ENCODE measurements at places on chromosomes 16 and 17. TPM values are rescaled to one million over a fixed set of nuclear protein-coding genes. Genes with fewer than 3 reads are reported as not detected.

TBC1D3 gene
- not detected for total RNA-seq

TBC1D3D gene
- not detected for total RNA-seq

SDR42E1 gene
- total RNA-seq = not detected

ERBB2 gene
- total RNA-seq = 121 TPM

TMC8 gene
- total RNA-seq = 19.8 TPM

IRF8 gene
- total RNA-seq = 49.8 TPM

SMIM5 gene
- 12.7 TPM for total RNA-seq

CACNG3 gene
- total RNA-seq = not detected

- H3K27ac ChIP-seq = no peak overlapping the region
- no peak overlapping the region for H3K4me3 ChIP-seq
- H3K27me3 ChIP-seq = no peaks in the 10 kb centered on the region
- no peaks in the 10 kb centered on the region for H3K4me1 ChIP-seq
These were observed 188.1 kb upstream of the MPHOSPH6 start for GRCh38 chr16:82358161-82358560.

GRCh38 chr16:46927273-46927672 is 43.1 kb downstream of the GPT2 start:
- no peaks in the 10 kb centered on the region for H3K27me3 ChIP-seq
- peaks cover 88% of the 10 kb centered on the region for H3K36me3 ChIP-seq
- DNase-seq = no peak

GRCh38 chr16:89256651-89257254 is 39.2 kb downstream of the ZNF778 start:
- H3K27me3 ChIP-seq = no peaks in the 10 kb centered on the region
- H3K4me1 ChIP-seq = peaks cover 13% of the 10 kb centered on the region
- peak; percentile 73 for DNase-seq

DNA sequence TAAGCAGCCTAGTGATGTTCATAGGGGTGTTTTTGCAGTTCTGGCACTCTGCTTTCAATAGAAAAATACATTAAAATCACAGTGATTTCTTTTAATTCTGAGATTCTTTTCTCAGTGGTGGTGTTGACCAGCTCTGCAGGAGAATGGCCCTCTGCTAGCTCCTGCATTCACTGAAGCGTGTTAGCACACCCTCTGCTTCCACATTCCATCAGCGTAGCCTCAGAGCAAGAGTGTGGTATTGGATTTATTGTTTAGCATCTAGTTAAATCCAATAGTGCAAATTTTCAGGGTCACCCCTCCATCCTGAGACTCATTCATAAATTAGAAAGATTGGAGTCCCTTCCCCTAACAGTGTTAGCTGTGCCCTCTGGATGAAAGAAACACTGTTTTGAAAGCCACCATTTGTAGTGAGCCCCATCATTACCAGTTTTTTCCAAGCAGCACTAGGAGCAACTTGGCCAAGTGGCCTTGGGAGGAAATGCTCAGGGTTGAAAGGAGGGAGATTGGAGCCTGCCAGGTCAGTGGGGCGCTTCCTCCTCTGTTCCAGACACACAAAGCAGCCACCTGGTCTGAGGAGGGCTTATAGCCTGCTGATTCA is 45.7 kb downstream of the B9D1 start:
- peak; percentile 4 for DNase-seq
- no peak overlapping the region for H3K4me3 ChIP-seq
- peaks cover 54% of the 10 kb centered on the region for H3K36me3 ChIP-seq
- no peak overlapping the region for H3K27ac ChIP-seq
- no peaks in the 10 kb centered on the region for H3K27me3 ChIP-seq

- H3K27ac ChIP-seq = no peak overlapping the region
- no peaks in the 10 kb centered on the region for H3K4me1 ChIP-seq
- no peaks in the 10 kb centered on the region for H3K36me3 ChIP-seq
- no peaks in the 10 kb centered on the region for H3K27me3 ChIP-seq
- no peak overlapping the region for H3K4me3 ChIP-seq
- peak; percentile 11 for DNase-seq
These were observed 409.8 kb downstream of the CDH11 start for GRCh38 chr16:64712026-64712425.

- peak overlapping the region; percentile 80 for H3K27ac ChIP-seq
- no peak for DNase-seq
- no peaks in the 10 kb centered on the region for H3K27me3 ChIP-seq
- H3K4me3 ChIP-seq = no peak overlapping the region
- H3K4me1 ChIP-seq = peaks cover 89% of the 10 kb centered on the region
These were observed 96.0 kb downstream of the NXN start for GRCh38 chr17:883586-883962.

DNA sequence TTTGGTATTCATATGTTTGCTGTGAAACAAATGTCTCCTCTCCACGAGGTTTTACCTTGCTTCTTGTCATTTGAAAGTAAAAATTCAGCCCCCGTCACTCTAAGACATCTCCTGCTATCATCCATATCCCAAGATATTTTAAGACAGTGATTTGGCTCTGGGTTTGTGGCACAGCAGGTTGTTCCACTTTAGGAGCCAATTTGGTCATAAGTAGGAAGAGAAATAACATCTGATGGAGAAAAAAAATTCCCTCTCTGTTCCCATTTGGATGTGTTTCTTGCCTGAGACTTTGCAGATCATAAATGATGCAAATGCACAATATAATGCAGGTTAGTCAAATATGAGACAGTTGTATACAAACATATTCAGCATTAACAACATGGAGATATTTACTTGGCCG is 309.5 kb downstream of the CDH8 start:
- DNase-seq = no peak
- H3K4me3 ChIP-seq = no peak overlapping the region
- no peaks in the 10 kb centered on the region for H3K4me1 ChIP-seq
- H3K27ac ChIP-seq = no peak overlapping the region

GRCh38 chr16:67613808-67614207 is 31.1 kb upstream of the CARMIL2 start:
- peaks cover 83% of the 10 kb centered on the region for H3K36me3 ChIP-seq
- no peaks in the 10 kb centered on the region for H3K4me1 ChIP-seq

DNA sequence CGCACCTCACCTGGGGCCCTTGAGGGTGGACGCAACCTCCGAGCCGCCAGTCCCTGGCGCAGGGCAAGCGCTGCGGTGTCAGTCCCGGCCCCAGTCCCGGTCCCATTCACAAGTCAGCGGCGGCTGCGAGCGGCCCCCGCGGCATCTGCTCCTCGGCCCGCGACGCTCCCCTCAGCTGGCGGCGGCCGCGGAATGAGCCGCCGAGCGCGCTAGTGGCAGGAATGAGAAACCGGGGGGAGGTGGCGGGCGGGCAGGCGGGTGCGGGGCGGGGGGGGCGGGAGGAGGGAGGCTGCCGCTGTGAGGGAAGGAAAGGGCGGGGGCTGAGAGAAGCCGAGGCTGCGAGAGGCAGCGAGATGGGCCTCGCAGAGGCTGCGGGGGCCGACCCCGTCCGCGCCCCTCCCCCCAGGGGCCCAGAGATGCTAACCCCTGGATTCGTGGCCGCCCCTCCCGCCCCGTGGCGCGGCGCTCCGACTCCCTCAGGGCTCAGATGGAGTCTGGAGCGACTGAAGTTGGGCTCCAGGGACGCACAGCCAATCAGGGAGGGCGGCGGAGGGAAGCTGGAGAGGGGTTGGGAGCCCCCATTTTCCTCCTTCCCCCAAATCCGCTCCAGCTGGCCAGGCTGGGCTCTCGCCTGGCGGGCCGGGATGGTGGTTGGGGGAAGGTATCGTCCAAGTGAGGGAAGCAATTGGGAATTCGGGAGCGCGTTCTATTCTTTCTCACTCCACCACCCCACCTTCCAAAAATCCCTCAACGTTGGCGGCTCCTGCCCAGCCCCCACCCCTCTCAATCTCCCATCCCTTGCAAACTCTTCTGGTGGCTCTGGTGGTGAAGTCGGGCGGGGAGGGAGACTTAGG is at the start of gene CDH11:
Gene CDH11 (minus strand): TSS at position 194 of the 854 bp plus-strand sequence. CDS start 117,194 bp downstream, outside the sequence.
- peak within 1 kb of the TSS; percentile 92 for H3K27ac ChIP-seq
- peak within 1 kb of the TSS; percentile 60 for H3K4me3 ChIP-seq
- H3K36me3 ChIP-seq = no peaks in the 10 kb centered on the region

- DNase-seq = no peak
- H3K4me3 ChIP-seq = no peak overlapping the region
These were observed 96.3 kb upstream of the RCVRN start for GRCh38 chr17:10001306-10001873.

- H3K27ac ChIP-seq = no peak overlapping the region
- H3K4me3 ChIP-seq = no peak overlapping the region
- H3K4me1 ChIP-seq = no peaks in the 10 kb centered on the region
These were observed 142.5 kb downstream of the IRX3 start for GRCh38 chr16:54143934-54144571.

DNA sequence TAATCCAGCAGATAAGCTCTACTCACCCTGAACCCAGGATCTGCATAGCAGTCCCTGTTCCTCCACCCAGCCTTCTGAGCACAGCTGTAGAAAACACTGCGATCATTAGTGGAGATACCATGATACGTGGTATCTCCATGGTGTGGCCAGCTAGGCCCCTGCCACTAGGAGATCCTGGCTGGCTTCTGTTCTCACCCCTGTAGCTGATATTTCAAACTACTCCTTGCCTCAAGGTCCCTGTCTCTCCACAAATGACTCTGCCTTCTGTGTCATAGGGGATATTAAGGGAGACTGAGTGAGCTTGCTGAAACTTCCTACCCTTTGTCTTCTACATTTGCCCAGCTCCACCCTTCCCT is 44.3 kb downstream of the ERN1 start:
- H3K27me3 ChIP-seq = no peaks in the 10 kb centered on the region
- no peaks in the 10 kb centered on the region for H3K36me3 ChIP-seq
- peak overlapping the region; percentile 83 for H3K27ac ChIP-seq
- peaks cover 72% of the 10 kb centered on the region for H3K4me1 ChIP-seq
- DNase-seq = no peak

GRCh38 chr16:74107795-74108610 is 188.6 kb upstream of the PSMD7 start:
- DNase-seq = peak; percentile 69
- no peaks in the 10 kb centered on the region for H3K36me3 ChIP-seq
- H3K4me1 ChIP-seq = no peaks in the 10 kb centered on the region
- no peak overlapping the region for H3K4me3 ChIP-seq
- no peaks in the 10 kb centered on the region for H3K27me3 ChIP-seq

GRCh38 chr17:1598399-1599095 is 30.1 kb downstream of the SLC43A2 start:
- no peaks in the 10 kb centered on the region for H3K36me3 ChIP-seq
- no peak for DNase-seq
- H3K27me3 ChIP-seq = no peaks in the 10 kb centered on the region
- no peak overlapping the region for H3K4me3 ChIP-seq

DNA sequence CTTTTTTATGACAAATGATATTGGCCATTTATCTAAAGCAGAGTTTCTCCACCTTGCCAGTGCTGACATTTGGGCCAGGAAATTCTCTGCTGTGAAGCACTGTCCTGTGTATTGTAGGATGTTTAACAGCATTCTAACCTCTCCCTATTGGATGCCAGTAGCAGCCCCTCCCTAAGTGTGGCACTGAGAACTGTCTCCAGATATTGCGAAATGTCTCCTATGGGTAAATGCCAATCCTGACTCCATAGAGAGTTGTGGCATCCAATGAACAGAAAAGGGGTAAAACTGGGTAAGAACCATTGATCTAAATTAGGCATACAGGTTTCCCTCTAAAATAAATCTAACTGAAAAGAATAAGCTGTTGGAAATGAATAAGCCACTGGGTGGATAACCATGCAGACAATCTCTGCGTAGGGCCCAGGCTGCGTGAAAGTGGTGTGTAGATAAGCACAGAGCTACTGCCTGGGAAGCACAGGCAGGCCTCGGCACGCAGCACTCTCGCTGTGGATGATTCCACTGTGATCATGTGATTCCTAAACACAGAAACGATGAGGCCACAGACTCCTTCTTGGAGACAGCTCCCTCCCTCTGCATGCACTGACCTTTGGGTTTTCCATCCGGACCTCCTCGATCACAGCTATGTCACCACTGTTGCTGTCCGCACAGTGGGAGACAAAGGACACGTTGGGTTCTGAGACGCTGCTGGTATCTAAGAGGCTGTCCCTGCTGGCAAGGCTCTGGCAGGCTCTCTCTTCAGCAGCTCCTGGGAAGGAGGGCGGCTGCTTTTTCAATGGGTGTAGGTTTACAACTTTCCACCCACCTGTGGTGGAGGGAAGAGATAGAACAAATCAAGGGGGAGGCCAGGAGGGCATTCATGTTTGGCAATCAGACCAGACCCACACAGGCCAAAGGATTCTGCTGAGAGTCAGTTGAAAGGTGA is 44.1 kb downstream of the GTF3C1 start:
- no peaks in the 10 kb centered on the region for H3K27me3 ChIP-seq
- no peak overlapping the region for H3K27ac ChIP-seq
- no peak for DNase-seq
- peaks cover 100% of the 10 kb centered on the region for H3K36me3 ChIP-seq
- H3K4me3 ChIP-seq = no peak overlapping the region

DNA sequence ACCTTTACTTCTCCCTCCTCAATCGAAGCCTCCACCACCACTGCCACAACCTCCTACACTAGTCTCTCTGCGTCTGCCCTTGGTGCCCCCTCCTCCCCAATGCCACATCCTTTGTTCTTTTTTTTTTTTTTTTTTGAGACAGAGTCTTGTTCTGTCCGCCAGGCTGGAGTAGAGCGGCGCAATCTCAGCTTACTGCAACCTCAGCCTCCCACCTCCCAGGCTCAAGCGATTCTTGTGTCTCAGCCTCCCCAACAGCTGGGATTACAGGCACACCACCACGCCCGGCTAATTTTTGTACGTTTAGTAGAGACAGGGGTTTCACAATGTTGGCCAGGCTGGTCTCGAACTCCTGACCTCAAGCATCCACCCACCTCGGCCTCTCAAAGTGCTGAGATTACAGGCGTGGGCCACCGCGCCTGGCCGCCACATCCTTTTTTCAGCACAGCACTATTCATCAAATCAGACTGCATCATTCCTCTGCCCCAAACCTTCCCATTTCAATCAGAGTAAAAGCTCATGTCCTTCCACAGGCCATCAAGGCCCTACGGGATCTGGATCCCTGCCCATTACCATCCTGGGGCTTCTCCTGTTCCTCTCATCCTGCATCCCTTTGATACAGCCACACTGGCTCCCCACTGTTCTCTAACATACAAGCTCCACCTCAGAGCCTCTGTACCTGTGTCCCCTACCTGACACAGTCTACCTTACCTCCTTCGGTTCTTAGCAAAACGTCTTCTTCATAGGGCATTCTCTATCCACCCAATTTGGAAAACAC is 2.0 kb downstream of the KLHL11 start:
- peaks cover 65% of the 10 kb centered on the region for H3K4me1 ChIP-seq
- no peak overlapping the region for H3K27ac ChIP-seq
- no peaks in the 10 kb centered on the region for H3K27me3 ChIP-seq
- H3K36me3 ChIP-seq = peaks cover 19% of the 10 kb centered on the region
- DNase-seq = peak; percentile 15

DNA sequence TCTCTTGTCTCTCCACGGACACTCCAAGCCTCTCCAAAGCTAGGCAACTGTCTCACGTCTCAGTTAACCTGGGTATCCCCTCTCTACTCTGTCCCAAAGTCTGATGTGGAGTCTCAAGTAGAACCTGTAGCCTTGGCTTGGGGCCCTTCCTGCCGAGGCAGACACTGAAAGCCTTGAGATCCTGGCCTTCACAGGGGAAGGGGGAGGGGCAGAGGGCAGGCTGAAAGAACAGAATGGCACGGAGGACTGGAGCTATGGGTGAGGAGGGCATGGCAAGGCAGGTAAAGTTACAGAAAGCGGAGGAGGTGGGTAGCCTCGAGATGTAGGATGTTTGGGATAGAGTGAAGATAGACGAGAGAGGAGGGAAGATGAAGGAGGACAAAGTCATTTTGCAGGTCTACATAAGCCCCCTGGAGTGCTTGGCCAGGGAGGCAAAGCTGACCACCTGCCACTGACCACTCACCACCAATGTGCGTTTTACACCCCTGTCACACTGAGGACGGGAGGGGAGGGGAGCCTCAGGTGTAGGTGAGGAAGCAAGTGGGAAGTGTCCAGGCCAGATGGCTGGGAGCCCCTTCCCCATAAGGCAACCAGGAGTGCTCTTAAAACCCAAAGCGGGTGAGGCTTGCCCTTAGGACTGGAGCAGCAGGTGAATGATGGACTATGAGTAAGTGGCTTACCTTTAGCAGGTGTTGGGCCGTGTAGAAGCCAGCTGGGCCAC is 1.3 kb downstream of the FDXR start:
- DNase-seq = no peak
- peaks cover 15% of the 10 kb centered on the region for H3K4me1 ChIP-seq
- no peaks in the 10 kb centered on the region for H3K36me3 ChIP-seq
- no peak overlapping the region for H3K27ac ChIP-seq
- peak overlapping the region; percentile 67 for H3K4me3 ChIP-seq
